ENCODE measurements at places on chromosomes 5 and 9.

- no peak for DNase-seq
Observed at GRCh38 chr5:1139331-1140170, 27.7 kb upstream of the SLC12A7 start.

DNA sequence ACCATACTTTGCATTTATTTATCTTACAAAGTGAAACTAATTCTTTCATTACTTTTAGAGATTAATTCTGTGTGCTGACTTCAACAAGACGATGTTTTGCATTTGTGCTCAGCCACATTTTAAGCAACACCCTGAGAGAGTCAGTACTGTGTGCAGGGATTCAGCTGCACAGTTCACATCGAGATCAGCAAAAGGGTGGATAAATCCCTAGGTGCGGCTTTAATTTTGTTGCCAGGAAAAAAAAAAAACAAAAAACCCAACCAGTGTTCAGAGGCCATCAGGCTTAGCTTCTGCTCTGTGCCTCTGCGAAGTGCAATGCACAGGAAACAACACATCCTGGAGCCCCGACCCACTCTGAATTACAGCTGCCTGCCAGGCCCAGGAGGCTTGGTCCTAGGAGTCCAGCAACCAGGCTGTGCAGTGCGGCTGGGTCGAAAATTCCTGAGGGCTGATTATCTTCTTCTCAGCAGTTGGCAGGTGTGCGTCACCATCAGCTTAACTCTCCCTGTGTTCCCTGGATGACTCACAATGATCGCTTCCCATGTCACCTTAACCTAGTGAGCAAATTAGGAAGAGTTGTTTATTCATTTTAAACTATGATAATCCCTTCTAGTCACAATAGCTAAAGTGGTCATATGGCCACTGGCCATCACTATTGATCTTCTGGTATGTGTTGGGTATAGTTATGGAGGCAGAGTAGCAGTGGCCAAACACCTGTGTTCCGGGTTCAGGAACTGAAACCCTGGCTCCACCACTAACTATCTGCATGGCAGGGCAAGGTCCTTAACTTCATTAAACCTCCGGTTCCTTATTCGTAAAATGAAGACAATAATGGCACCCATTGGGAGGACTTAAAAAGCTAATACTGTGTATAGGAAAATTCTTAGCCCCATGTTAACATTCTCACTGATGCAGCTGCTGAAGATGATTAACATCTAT is 31.2 kb upstream of the NDUFB6 start:
- DNase-seq, result no peak

GRCh38 chr5:150295741-150296486 is 6.3 kb upstream of the CAMK2A start:
- DNase-seq, result no peak

GRCh38 chr9:72247549-72247948 is 98.3 kb downstream of the GDA start:
- DNase-seq, result no peak

- DNase-seq, result peak; percentile 16
Observed at GRCh38 chr5:6820851-6821479, 107.7 kb downstream of the TENT4A start.

DNA sequence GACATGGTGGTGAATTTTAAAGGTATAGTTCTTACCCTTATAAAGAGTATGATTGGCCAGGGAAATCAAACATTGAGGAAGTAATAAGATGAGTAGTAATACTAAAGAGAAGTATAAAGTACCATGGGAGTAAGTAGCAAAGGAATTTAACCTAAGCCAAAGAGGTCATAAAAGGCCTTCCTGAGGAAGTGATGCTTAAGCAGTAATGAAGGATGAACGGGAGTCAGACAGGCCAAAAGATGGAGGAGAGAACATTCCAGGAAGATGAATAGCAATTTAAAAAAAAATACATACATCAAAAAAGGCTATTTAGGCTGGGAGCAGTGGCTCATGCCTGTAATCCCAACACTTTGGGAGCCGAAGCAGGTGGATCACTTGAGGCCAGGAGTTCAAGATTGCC is 29.0 kb downstream of the KLHL3 start:
- DNase-seq, result peak; percentile 58

GRCh38 chr5:82793808-82794419 is 283.3 kb downstream of the TMEM167A start:
- DNase-seq, result peak; percentile 60

- no peak for DNase-seq
Observed at GRCh38 chr9:35313916-35314315, 152.1 kb downstream of the UNC13B start.

DNA sequence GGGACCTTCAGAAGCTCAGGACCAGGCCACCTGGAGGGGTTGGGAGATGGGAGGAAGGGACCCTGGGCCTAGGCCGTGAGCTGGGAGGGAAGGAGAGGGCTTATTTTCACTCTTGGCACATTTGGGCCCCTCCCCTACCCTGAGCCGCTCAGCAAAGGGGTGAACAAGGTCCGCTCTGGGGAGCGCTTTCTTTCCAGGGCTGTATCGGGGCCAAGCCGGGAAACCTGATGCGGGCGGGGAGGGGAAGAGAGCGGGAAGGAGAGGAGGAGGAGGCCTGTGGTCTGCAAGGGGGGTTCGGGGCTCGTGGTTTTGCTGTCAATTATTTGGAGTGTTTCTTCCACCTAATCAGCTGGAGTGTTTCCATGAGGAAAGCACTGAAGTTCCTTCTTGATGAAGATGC is 62.7 kb upstream of the RXRA start:
- no peak for DNase-seq

GRCh38 chr5:128491291-128491690 is 46.8 kb downstream of the FBN2 start:
- peak; percentile 56 for DNase-seq

DNA sequence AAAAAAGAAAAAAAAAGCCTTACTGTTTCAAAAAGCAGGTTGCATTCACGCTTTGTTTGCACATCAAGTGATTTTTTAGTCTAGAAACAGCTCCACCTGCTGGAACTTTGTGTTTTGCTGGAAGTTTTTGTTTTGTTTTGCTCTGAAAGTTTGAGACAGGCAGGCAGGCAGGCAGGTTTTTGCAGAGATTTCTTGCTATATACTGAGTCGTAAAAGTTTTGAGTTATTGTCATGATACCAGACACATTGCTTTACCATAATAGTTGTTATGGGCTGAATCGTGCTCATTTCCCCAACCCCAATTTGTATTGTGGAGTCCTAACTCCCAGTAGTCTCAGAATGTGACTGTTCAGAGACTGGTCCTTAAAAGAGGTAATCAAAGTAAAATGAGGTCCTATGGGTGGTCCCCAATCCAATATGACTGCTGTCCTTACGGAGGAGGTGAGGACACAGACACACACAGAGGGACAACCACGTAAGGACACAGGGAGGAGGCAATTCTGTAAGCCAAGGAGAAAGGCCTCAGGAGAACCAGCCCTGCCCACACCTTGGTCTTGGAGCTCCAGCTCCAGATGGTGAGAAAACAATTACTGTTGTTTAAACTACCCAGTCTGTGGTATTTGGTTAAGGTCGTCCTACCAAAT is 20.9 kb downstream of the OR2Y1 start:
- peak; percentile 52 for DNase-seq

- DNase-seq, result no peak
Observed at GRCh38 chr9:112933696-112934095, 43.0 kb upstream of the SLC46A2 start.

DNA sequence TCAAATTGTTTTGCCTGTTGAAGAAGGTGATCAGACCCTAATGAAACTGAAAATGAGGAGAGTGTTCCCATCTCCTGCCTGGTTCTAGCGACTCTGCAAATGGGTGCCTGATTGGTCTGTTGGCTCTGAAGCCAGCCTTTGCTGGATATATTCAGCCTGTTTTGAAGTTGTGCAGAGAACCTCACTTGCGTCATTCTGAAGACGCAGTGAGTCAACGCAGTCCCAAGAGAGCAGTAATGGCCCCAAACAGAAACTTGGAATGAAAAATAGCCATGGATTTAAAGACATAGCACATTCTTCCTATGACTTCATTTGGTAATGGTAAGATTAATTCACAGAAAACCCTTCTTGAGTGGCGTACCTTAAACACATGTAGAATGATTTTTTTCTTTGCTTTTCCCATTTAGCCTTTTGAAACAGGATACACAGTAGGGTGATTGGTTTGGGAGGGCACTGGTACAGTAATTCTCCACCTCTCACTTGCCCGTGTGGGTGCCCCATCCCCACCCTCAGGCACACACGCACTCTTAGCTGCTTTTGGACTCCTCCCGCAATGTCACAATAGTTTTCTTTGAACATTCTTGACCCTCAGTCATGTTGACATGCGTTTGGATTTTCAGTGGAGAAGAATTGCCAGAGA is 54.1 kb upstream of the ABL1 start:
- DNase-seq, result peak; percentile 99

GRCh38 chr9:17082343-17083064 is 52.3 kb upstream of the CNTLN start:
- DNase-seq, result peak; percentile 32

GRCh38 chr5:12691330-12691729 is 787.1 kb upstream of the CTNND2 start:
- DNase-seq, result no peak

- DNase-seq, result no peak
Observed at GRCh38 chr5:44389823-44390143, 563 bp upstream of the FGF10 start.

DNA sequence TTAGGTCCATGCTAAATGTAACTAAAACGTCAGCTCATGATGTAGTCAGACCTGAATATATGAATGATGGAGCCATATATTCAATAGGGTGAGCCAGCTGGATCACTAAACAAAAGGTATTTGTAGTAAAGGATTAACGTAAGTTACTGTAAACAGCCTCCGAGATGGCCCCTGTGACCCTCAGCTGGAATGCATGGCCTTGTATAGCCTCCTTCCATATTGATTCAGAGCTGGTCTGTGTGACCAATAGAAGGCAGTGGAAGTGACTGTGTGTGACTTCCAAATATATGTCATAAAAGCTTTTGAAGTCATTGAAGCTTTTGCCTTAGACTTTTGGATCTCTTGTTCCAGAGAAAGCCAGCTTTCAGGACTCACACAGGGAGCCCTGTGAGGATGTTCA is 154.4 kb upstream of the CHD1 start:
- no peak for DNase-seq

- DNase-seq, result no peak
Observed at GRCh38 chr9:76605321-76605900, 146.4 kb downstream of the GCNT1 start.

GRCh38 chr5:59123595-59124561 is 541.0 kb downstream of the RAB3C start:
- no peak for DNase-seq

- DNase-seq, result peak; percentile 19
Observed at GRCh38 chr5:153542536-153542935, 52.1 kb downstream of the GRIA1 start.

GRCh38 chr5:62100201-62100600 is 205.8 kb upstream of the KIF2A start:
- DNase-seq, result no peak

DNA sequence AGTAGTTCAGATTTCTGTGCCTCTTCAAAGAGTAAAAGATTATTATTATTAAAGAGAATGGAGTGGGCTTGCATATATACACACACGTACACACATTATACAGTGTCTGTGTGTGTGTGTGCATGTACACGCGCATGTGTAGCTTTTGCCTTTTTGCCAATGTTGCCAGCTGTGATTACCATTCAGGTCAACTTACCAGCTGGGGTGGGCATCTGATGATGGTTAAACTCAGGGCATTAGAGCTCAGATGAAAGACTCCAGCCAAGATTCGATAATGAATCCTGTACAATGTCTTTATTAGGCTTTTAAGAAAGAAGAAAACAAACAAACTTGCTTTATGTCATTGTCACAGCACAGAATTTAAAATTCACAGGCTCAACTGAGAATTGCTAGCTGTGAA is 296.5 kb upstream of the DMAC1 start:
- DNase-seq, result no peak

- peak; percentile 59 for DNase-seq
Observed at GRCh38 chr9:108184941-108185340, 670.8 kb downstream of the ACTL7B start.

DNA sequence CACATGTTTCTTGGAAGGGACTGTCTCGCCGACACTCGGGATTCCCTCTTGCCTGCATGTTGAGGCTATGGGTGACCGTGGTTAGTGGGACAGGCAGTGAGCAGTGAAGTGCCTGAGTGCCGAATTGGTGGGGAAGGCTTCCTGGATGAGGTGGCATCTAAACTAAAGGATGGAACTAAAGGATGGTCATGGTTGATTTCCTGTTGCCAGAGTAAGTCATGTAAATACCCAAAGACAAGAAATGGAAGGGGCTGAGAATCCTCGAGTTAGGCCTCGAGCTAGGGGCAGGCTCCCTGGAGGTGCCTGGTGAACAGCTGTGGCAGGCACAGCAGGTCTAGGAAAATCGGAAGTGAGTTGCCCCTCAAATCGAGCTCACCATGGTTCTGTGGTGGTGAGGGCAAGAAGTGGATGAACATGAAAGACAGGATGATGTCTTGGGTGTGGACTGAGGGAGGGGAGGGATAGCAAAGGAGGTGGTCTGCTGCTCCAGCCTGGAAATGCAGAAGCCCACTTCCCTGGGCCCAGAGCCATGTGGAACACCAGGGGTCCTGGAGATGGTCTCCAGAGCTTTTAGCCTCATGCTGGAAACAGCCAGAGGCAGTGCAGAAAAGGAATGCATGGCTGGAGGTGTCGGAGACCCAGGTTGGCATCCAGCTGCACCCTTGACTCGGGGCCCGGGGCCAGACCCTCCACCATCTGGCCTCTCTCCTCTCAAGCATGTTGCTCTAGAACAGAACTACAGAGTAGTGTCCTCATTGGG is 12.2 kb downstream of the CD74 start:
- DNase-seq, result no peak

DNA sequence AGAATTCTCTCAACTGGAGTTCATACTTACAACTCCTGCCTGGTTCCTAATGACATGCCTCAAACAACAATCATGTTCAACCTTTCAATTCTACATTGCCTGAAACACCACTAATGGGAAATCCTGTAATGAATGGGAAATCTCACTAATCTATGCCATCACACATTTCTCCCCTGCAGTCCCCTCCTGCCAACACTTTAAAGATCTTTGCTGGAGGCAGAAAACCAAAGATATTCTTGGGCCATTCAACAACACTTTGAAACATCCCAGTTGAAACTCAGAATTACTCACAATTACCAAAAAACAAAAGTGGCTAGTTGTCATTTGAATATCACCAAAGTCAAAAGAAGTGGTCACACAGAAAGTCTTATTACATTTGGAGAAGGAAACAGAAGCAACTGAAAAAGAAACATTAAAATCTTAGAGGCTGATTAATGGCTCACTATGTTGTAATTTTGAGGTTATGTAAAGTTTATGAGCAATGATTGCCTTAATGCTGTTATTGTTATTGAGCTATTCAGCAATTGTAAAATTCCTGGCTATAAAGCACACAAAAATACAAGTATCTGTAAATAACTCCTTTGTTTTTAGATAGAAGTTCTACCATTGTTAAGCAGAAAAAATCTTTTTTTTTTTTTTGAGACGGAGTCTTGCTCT is 313.4 kb upstream of the SLC30A5 start:
- no peak for DNase-seq

DNA sequence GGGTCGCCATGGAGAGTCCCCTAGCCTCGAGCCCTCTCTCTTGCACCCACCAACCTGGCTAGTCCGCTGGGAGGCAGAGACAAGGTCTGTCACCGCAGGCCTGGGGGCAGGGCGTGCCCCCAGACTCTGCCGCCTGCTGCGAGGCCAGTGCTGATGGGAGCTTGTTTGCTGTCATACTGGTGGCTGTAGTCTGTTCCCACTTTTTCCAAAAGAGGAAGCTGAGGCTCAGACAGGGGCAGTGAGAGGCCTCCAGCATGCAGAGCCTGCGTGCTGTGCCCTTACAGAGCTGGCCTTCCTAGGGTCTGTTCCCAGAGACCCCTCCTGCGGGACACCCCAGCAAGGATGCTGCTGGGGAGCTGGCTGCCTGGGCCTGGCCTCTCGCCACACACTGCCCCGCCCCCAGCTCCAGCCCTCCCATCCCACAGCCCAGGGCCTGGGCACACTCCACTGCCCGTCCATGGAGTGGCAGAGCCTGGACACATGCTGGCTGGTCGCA is 21.0 kb upstream of the SUSD3 start:
- DNase-seq, result no peak
